NCI-H748 treated with DMSO at 0.1 percent for 48 hours (cell line): ENCODE measurements at places on chromosomes 2 and 18.

DNA sequence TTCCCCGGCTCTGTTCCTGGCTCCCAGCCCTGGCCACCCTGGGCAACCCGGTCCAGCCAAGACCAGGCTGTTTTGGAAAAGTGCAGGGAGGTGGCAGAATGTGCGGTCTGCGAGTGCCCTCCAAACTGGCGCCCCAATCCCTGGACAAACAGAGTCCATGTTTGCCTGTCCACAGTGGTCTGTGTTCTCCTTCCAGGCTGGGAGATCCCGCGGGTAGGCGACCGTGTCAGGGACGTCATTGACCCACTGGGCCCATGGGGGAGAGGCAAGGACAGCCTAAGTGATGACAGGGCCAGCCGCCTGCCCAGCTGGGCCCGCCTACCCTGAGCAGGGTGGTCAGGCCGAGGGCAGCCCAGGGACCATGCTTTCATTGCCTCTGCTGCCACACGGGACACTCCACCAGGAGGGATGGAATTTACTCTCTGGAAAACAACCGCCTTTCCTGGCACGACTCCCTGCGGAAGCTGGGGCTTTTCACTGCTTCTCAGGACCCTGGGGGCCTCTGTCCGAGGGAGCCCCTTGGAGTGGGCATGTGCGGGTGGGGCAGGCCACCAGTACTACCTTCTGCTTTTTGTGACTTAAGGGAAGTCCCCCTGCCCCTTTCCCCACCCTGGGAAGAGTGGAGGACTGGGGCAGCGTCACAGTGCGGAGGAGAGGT lies 20.1 kb downstream of the CYP26B1 start:
- DNase-seq, result no peak

GRCh38 chr2:189876271-189876670 lies 92.0 kb downstream of the PMS1 start:
- DNase-seq, result no peak

- no peak for DNase-seq
These were observed 150.0 kb downstream of the RNF152 start for GRCh38 chr18:61742565-61743429.

- no peak for DNase-seq
These were observed 233.2 kb downstream of the CNTNAP5 start for GRCh38 chr2:124258140-124258880.

GRCh38 chr2:186558512-186559276 lies 31.2 kb upstream of the ITGAV start:
- DNase-seq, result no peak

DNA sequence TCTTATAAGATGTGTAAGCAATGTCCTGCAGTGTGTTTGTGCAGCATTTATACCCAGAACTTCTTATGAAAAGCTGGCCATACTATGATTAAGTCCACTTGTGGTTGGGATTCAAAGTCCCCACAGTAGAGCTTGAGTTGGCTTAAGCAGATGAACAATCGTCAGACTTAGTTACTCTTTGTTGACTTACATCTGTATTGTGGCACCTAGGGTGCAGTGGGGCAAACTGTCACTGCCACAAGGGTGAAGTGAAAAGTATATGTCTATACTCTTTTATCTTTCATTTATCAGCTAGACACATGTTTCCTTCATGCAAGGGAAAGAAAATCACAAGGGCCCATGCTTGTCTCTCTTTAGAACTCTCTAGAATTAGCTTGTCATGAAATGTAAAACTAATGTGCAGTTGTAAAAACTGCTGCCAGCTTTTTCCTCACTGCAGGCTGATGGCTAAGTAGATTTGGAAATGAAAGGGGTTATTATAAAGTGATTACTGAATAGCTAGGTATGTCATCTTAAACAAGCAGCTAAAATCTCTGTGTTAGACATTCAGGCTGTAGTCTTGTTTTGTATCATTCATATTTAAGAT lies 474.5 kb downstream of the PTPRM start:
- DNase-seq, result no peak

- DNase-seq, result no peak
These were observed 1.6 kb upstream of the COPS9 start for GRCh38 chr2:240137596-240138253.

GRCh38 chr2:54062401-54062800 lies 53.0 kb upstream of the ACYP2 start:
- DNase-seq, result no peak

GRCh38 chr18:51426996-51427395 lies 229.5 kb upstream of the MEX3C start:
- no peak for DNase-seq

- no peak for DNase-seq
These were observed 96.6 kb downstream of the ALPK2 start for GRCh38 chr18:58532298-58532697.

DNA sequence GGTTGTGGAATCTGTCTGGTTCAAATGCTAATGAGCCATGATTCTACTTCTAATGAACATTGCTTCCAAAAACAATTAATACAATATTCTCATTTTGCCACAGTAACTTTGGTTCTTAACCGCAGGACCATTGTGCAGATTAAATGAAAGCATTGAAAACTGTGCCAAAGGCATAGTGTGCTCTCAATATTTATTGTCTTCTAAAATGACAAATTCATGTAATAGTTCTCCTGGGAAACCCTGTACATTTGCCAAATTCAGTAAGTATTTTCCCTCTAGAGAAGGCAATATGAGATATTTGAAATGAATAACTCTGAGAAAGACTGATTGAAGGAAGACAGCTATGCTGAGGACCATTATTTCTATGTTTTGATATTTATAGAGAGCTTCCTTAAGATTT lies 246.3 kb downstream of the CCDC102B start:
- DNase-seq, result no peak

GRCh38 chr2:147531269-147531668 lies 313.6 kb upstream of the ACVR2A start:
- DNase-seq, result no peak

DNA sequence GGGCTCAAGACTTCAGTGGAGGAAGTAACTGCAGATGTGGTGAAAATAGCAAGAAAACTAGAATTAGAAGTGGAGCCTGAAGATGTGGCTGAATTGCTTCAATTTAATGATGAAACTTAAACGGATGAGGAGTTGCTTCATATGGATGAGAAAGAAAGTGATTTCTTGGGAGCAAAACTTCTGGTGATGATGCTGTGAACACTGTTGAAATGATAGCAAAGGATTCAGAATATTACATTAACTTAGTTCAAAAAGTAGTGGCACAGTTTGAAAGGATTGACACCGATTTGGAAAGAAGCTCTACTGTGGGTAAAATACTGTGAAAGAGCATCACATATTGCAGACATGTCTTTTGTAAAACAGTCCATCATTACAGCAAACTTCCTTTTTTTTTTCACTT lies 638.0 kb downstream of the NYAP2 start:
- DNase-seq, result no peak

DNA sequence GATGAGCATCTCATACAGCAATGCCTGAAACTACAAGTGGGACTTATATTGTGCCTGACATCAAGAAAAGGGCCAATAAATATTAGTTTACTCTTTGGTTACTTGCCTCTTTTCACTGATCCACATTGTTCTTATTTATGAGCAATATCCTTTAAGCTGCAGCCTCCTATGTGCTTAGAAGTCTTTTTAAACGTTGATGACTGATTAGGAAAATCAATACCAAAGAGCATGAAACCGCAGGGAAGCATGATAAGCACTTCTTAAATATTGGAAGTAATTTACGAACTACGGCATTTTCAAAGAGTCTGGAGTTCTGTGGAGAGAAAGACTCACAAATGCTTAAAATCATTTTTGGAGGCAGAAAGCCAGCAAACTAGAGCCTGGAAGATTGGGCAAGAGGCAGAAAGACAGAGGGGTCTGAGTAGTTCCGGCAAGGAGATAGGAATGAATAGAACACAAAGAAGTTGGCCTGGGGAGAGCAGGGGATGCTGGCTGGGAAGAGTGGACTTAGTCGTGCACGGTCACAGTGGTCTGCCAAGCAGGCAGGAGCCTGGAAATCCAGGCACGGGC lies 122.6 kb upstream of the NOSTRIN start:
- no peak for DNase-seq

DNA sequence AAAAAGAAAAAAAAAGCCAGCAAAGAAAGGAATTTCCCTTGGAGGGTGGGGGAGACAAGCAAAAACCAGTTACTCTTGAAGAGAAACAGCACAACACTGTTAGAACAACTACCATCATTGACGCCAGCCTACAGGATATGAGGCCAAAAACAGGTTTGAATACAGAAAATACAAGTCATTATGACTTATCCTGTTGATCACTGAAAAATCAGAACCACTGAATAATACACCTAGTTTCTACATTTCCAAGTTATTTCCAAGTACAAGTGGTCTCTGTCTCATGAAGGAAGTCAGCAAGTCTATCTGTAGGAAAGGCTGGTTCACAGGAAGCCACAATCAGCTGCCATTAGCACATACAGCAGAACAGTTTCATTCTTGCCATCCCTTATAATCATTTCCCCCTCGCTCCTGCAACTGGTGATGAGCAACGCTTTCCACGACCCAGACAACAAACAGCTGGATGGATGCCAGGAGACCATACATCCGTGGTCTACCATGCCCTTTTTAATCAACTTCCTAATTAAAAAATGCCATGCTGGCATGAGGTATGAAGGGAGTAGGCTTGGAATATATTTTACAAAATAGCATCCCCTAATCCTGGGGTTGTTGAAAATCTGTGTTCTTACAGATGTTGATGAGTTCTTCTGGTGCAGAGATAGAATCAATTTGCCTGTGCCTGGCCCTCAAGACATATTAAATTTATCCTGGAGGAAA lies 10.4 kb downstream of the MYT1L start:
- DNase-seq, result peak; percentile 77

DNA sequence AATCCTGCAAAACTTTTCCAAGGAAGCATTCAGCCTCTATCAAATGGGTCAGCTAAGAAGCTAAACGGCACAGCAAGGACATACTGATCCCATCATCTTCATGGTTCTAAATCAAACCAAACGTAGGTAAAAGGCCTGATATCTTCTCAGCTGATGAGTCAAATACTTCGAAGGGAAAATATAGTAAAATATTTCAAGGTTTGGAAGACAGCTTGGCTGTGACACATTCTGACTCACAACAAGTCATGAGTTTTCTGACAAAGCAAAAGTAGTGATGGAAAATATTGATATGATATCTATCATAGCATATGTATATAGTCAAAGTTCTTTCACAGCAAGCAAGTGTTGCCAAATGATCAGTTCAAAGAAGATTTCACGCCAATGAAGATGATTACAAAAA lies 31.5 kb downstream of the DOCK10 start:
- DNase-seq, result no peak

DNA sequence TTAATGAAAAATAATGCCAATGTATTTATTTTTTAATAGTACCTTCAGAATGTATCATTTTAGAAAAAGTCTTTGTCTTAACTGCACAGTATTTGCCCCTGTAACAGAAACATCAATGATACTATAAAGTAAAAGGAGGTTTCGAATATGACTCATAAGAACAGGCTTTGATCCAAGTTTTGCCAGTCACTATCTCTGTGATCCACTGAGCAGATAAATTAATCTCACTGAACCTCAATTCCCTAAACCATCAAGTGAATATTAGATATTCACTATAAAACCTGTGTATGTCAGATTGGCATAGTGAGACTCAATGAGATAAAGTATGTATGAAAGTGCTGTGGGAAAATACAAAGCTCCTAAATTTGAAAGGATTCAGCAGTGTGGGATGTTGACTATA lies 292.1 kb downstream of the EXOC6B start:
- DNase-seq, result no peak

- no peak for DNase-seq
These were observed 75.6 kb upstream of the TACR1 start for GRCh38 chr2:75274936-75275335.

GRCh38 chr2:23850564-23851256 lies 76.2 kb downstream of the ATAD2B start:
- DNase-seq, result no peak

DNA sequence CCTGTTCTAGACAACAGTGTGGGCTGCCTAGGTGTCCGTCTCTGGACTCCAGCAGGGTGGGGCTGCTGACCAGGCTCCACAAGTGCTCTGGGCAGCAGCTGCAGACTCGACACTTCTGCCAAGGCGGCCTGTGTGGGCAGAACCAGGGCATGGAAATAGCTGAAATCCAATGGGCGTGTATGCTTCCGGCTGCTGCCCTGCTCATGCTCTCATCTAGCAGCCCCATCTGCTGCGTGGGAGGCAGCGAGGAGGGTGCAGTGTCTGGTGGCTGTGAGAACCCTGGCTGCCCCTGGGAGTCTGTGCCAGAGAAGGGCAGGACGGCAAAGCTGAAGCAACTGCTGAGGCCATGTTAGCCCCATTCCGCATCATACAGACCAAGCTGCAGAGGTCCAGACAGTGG lies 174.9 kb downstream of the SOX11 start:
- no peak for DNase-seq

GRCh38 chr2:1995987-1996386 lies 251.7 kb upstream of the PXDN start:
- DNase-seq, result no peak

DNA sequence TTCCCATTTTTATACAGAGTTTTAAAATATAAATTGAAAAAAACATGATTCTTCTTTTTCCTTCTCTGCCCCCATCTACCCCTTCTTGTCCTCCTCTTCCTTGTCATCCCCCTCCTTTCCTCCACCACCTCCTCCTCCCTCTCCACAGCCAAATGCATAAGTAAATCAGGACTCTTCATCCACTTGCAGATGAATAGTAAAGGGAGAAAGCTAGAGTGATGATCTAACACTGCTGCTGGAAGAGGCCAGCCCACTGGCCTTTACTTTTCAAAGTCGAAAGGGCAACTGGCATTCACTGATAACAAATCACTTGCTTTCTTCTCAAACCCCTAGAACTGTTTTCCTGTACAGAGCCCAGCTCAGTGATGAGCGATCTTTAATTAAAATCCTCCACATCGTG lies 205.8 kb downstream of the PDE1A start:
- DNase-seq, result no peak

- DNase-seq, result no peak
These were observed 199.8 kb downstream of the KCNE4 start for GRCh38 chr2:223251656-223252229.

GRCh38 chr18:48986851-48987761 lies 36.3 kb upstream of the SMAD7 start:
- no peak for DNase-seq

GRCh38 chr2:29130295-29130694 lies 15.1 kb downstream of the CLIP4 start:
- DNase-seq, result no peak

DNA sequence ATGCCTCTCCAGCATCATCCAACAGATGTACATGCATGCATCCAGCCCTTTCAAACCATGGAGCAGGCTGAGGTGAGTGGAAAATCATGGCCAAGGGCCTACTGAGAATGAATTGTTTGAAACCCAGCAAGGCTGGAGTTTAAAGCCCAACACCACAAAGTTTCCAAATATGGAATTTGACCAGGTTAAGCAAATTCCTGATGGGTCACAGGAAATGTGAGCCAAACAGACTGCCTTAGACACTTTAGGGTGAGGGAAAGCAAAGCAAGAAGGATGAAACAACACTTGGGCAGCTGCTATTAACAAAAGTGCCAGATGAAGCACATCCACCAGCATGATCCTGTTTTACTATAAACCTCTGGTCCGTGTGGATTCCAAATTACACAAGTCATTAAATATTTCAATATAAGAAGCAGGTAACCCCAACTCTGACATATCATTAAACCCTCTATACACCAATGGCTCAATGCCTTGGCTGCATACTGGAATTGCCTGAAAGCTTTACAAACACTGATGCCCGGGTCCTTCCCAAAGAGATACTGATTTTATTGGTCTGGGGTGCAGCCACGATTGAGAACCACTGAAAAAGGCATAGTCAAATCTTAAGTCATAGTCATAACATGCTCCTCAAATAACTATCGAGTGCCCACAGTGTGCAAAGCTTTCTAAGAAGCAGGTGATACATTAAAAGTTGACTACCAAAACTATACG lies 9.1 kb downstream of the KLF7 start:
- no peak for DNase-seq
